ENCODE measurements at places on chromosomes 5 and 9.

GRCh38 chr5:92371171-92371888 is 988.2 kb upstream of the ARRDC3 start:
- DNase-seq, result no peak

DNA sequence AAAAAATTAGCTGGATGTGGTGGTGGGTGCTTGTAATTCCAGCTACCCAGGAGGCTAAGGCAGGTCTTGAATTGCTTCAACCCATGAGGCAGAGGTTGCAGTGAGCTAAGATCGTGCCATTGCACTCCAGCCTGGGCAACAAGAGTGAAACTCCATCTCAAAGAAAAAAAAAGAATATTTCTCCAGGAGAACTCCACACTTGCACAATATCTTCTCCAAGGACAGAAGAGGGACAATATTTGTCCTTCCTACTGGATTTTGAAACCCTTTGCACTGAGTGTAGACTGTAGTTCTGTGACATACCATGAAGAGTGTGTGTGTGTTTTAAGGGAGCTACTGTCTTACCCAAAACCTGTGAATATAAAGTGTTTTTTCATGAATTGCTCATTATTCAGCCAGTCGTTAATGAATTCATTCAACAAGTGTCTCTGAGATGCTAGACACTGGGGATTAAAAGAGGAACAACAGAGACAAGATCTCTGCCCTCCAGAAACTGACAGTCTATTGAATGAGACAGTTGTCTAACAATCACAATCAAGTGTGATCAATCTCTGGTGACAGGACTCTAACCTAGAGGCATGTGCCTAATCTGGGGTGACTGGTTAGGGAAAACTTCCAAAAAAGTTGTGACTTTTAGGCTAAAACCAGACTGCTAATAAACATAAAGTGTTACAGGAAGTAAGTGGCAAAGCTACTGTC is 9.8 kb upstream of the UBE2D2 start:
- no peak for DNase-seq

DNA sequence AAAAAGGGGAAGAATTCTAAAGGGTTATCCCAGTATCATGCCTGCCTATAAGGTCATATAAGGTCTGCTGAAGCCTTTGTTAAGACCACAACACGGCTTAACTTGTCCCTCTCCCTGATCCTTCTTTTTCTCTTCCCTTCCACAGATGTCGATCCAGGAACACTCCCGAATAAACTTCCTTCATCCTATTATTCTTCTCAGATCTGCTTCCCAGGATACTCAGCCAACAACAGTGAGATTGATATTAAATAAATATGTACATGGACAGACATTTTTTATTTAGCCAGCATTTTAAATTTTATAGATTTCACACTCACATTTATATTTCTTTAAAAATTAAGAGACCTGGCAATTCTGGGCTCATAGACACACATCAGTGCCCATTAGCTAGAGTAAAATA is 44.1 kb downstream of the DPYSL3 start:
- DNase-seq, result no peak

DNA sequence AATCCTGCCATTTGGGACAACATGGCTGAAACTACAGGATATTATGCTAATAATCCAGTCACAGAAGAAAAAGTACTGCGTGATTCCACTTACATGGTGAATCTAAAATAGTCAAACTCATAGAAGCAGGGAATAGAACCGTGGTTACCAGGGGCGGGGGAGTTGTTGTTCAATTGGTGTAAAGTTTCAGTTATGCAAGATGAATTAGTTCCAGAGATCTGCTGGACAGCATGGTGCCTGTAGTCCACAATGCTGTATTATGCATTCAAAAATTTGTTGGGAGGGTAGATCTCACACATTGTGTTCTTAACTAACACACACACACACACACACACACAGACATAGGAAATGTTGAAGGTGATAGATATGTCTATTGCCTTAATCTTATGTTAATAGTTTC is 480.5 kb downstream of the DMRT2 start:
- no peak for DNase-seq

- no peak for DNase-seq
These were observed 122.5 kb downstream of the MCTP1 start for GRCh38 chr5:95162231-95162992.

- DNase-seq, result no peak
These were observed 373.6 kb upstream of the SGCD start for GRCh38 chr5:155953335-155953734.

- no peak for DNase-seq
These were observed 1.4 kb downstream of the RGS7BP start for GRCh38 chr5:64507264-64507605.

DNA sequence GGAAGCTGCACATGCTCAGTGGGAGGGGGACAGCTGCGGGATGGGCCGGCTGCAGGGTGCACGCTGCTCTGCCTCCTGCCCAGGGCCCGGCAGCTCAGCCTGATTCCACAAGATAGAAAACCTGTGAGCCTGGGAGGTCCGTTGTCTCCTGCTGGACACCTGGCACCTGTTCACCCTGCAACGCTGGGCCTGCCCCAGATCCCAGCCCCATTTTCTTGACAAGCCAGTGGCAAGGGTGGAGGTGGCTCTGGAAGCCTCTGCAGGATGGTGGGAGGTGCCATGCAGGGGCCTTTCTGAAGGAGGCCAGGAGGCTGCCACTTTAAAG is 68.1 kb upstream of the RNF130 start:
- no peak for DNase-seq

- no peak for DNase-seq
These were observed 9.4 kb upstream of the ADAMTS12 start for GRCh38 chr5:33901156-33901555.

All from effector CD8-positive, alpha-beta T cell (primary cell).